ENCODE measurements at places on chromosomes 4 and X. TPM values are rescaled to one million over a fixed set of nuclear protein-coding genes. Genes with fewer than 3 reads are reported as not detected.

The SCML2 gene
- total RNA-seq = 6.0 TPM

DNA sequence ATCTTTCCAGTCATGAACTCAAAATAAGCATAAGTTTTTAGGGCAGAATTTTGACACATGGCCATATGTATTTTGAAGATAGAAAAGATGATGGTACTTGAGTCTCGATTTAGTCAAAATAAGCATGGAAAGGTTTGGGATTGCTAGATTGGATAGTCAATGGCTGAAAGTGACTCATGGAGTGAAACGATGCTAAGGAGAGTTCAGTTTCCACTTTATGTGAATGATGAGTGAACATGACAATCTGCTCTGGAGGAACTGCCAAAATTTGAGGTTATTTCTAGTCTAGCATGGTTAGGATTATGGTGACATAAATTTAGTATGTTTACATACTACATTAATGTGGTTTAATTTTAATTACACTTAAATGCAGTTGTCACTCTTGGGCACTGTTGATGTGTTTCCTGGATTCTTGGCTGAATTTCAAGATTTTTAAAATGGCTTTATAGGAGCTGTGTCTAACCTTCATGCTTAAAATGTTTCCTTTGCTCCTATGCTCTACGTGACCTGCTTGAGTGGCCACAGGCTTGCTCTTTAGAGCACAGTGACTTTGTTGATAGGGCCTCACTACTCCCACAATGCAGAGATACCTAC is 17.1 kb downstream of the DDX3X start:
- DNase-seq = no peak

GRCh38 chr4:2871911-2872310 is 28.3 kb downstream of the ADD1 start:
- DNase-seq = no peak

DNA sequence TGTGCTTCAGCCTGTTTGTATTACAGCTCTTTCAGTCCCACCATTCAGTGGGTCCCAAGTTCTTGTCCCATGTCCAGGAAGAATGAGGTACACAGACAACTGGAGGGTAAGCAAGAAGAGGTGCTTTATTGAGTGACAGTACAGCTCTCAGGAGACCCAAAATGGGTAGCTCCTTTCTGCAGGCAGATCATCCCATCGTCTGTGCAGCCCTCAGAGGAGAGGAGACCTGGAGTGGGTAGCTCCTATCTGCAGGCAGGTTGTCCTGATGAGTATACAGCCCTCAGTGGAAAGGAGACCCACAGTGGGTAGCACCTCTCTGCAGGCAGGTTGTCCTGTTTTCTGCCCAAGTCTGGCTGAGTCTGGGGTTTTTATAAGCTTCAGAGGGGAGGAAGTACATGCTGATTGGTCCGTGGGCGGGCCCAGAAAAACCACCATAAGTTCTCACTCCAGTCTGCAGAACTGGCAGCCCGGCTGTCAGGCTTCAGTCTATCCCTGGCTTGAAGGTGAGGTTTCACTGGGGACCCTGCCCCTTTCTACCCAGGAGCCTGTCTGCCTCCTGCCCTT is 18.0 kb downstream of the GRK4 start:
- no peak for DNase-seq

GRCh38 chrX:103175944-103176753 is 38.8 kb upstream of the BEX4 start:
- DNase-seq = peak; percentile 39

All from lung (tissue), 17 donors.